Mesenteric fat pad (tissue), 1 donor: ENCODE measurements at places on chromosomes 11 and 22. TPM values are rescaled to one million over a fixed set of nuclear protein-coding genes. Genes with fewer than 3 reads are reported as not detected.

- no peak for DNase-seq
Observed at GRCh38 chr11:95091663-95092180, 2.1 kb downstream of the ENDOD1 start.

DNA sequence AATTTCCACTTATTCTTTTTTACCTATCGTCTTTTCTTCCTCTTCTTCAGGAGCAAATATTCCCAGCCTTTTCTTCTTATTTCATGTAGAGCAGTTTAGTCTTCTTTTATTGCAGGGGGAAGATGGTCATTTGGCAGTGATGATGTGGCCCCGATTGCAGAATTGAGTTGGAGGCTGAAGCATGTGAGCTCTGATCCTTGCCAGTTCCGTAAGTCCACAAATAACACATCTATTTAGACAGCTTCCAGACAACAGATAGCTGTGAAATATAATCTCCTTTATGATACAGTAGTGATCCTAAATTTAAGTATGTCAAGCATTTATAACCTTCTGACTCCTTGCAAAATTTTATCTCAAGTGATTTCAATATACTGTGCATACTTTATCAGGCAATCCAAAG lies 27.5 kb downstream of the REXO2 start:
- no peak for DNase-seq

BRSK2 gene
- total RNA-seq = 1.4 TPM

EIF1AD gene
- total RNA-seq = 31.7 TPM

RHOD gene
- 22.2 TPM for total RNA-seq

RHBDD3 gene
- 19.2 TPM for total RNA-seq

DNA sequence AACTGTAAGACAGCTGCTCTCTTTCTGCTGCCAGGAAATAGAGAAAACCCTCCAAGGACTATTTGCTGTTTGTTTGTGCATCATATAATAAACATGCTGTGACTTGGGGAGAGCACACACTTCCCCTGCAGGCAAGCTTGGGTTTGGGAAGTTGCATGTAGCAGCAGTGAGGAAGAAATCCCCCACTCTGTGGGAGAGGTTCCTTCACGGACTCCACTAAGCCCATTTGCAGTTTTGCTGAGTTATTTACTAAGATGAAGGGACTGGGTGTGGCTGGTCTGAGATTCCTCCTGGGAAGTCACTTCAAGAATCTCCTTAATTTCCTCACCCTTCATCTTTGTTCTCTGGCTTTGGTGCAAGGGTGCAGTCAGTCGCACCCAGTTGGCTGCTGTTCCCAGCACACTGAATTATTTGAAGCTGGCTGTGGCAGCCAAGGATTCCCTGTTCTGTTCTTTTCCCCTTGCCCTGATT lies 104.9 kb downstream of the ARFGAP2 start:
- DNase-seq = no peak

DNA sequence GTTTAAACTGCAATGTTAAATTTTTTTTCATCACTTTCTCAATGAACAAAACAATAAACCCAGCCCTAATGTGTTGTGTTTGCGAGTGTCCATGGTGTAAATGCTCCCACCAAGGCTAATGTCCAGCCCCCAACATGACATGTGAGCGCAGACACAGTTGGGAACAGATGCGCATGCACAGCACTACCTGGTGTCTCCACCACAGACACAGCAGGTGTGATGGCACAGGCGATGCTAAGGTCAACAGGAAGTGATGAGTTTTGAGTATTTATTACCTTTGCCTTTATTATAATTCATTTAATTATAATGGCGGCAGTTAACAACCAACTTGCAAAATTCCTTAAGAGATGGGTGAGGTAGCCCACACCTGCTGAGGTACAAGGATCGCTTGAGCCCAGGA lies 42.9 kb downstream of the MICAL3 start:
- DNase-seq = no peak

- no peak for DNase-seq
Observed at GRCh38 chr11:110947096-110947495, 234.9 kb upstream of the ARHGAP20 start.
